ENCODE measurements at places on chromosomes 6 and 20. TPM values are rescaled to one million over a fixed set of nuclear protein-coding genes. Genes with fewer than 3 reads are reported as not detected.

ZC2HC1B gene
- total RNA-seq = not detected

GRCh38 chr6:1387876-1388629 is 1.3 kb upstream of the FOXF2 start:
- no peak for DNase-seq

DNA sequence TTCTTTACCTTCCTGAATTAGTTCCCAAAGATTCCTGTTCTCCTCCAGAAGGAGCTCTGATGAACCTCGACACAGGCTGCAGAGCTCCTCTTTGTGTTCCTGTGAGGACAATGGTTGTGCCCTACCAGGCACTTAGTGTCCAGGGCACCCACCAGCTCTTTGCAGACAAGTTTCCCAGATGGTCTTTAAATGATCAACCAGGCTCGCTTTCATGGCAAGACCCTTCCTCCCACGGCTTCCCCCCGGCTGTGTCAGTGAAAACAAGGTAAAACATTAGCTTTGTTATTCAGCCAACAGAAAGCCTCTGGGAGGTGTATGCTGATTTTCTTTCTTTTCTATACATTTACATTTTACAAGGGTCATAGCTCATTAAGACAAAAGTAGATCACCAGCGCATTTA is 32.3 kb upstream of the CNKSR3 start:
- no peak for DNase-seq

MUC21 gene
- not detected for total RNA-seq

KHDRBS2 gene
- total RNA-seq = 0.12 TPM

KIF6 gene
- 0.31 TPM for total RNA-seq

DNA sequence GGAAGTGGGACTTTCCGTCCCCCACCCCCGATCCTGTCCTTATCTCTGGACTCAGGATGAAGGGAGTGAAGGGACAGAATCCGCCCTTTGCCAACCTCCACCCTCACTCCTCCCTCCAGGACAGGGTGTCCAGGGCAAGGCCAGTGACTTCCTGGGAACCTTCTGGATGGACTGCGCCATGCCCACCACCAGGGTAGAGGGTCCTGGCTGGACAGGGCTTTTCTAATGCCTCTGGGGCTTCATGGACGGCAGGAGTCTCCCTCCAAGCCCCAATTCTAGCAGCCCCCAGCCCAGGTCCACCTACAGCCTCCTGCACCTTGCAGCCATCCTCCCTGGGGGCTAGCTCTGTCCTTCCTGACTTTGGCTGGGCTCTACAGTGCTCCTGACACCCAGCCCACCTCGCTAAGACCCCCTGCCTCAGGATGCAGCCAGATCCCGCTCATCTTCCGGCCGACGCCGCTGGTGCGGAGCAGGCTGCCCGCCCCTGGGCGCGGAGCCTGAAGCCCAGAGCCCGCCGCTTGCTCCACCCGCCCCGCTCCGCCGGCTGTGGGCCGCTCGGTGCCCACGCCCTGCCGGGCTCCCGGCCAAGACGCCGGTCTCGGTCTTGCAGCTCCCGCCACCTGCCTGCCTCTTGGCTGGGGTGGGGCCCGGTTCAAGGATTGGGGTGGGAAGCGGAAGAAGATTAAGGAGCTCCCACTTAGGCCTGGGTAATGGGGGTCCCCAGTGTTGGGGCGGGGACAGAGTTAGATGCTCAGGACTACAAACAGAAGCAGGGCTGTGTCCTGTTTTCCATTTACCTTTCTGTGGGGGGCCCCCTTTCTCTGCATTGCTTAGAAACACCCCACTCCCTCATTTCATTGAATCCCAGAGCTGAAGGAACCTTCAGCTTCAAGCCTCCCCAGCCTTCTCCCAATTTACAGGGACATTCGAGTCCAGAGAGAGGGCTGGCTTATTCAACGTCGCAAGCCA is 72.8 kb downstream of the MDGA1 start:
- DNase-seq = peak; percentile 66

- DNase-seq = no peak
These were observed 8.3 kb upstream of the MRPS18A start for GRCh38 chr6:43695967-43696291.

DNA sequence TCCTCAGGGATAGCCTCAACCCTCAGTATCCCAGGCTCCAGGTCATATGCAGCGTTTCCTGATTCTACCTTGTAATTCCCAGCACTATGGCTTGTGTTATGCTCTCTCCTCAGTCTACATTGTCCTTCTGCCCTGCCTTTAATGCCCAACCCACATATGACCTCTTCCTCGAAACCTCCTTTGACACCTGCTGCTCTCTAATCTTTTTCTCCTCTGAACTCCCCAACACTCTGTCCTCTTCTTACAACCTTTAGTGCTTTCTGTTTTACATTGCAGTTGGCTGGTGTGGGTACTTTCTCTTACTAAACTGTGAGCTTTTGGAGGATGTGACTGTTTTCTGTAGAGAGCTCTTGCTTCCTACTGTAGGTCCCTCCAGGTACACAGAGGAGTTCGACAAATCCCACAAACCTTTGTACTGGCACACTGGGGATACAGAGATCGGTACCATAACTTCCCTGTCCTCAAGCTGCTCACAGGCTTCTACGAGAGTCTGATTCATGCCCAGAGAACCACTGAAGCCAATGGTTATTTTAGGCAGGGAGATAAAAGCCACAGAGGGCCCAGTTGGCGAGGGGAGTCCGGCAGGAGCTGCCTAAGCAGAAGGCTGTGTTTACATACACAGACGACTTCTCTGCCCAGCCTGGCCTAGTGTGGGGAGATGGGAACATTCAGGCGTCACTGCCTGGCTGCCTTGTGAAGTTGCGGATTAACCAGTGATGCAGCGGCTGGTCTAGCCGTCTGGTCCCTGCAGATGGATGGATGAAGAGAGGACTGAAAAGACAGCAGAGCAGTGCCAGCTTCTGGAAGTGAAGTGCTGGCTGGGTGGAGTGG is 8.4 kb upstream of the EPB41L1 start:
- peak; percentile 62 for DNase-seq

- DNase-seq = peak; percentile 37
These were observed 113.5 kb upstream of the PHACTR1 start for GRCh38 chr6:12602951-12603672.

GRIK2 gene
- total RNA-seq = 5.0 TPM

- DNase-seq = no peak
These were observed 16.5 kb downstream of the CARMIL1 start for GRCh38 chr6:25295651-25296050.

DNA sequence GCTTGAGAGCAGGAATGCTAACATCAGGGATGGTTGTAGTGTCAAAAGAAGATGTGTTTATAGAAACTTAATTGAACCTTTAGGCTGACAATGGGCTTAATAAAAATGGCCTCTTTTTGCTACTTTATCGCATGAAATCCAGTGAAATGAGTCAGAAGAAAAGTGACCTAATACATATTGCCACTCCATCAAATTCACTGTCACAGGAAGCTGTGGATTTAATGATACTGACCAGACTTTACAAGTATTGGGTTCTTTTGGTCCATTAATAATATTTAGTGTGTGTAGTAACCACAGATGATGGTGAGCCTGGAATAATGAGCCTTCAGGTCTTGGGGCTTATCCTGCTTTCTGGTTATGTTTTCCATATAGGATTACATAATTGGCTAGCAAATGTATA is 231.8 kb upstream of the GMDS start:
- DNase-seq = no peak

C6orf132 gene
- total RNA-seq = 1.5 TPM

- no peak for DNase-seq
These were observed 48.5 kb downstream of the STK4 start for GRCh38 chr20:45014671-45015415.

DNA sequence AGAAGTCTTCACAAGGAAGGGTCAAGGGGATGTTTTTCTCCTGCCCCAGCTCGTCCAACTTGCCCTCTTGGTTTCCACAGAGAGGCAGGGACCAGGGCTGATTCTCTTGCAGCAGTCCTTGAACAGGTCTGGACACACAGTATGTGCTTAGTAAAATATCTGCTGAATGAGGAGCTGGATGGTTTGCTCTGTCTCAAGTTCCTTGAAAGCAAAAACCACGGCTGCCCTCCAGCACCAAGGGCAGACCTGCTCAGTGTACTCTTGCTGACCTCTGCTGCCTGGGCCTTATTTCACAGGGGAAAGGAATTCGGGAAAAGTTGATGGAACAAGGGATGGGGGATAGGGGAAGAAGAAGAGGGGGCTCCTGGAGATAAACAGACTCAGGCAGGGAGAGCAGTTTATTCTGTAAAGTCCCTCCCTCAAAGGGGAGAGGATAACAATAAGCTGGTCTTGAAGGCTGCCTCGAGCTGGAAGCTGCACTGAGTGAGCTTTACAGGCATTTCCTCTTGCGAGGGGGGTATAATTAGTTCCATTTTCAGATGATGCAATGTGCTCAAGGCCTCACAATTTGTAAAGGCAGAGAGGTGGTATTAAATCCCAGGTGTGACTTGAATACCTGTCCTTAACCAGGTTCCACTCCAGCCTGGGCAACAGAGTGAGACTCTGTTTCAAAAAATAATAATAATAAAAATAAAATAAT is 10.3 kb downstream of the KCNK5 start:
- DNase-seq = no peak

SLC13A3 gene
- 2.5 TPM for total RNA-seq

BPIFB2 gene
- not detected for total RNA-seq

CST9 gene
- not detected for total RNA-seq

ID4 gene
- total RNA-seq = 9.0 TPM

GRCh38 chr20:62557462-62557861 is 81.7 kb upstream of the GATA5 start:
- no peak for DNase-seq

DNA sequence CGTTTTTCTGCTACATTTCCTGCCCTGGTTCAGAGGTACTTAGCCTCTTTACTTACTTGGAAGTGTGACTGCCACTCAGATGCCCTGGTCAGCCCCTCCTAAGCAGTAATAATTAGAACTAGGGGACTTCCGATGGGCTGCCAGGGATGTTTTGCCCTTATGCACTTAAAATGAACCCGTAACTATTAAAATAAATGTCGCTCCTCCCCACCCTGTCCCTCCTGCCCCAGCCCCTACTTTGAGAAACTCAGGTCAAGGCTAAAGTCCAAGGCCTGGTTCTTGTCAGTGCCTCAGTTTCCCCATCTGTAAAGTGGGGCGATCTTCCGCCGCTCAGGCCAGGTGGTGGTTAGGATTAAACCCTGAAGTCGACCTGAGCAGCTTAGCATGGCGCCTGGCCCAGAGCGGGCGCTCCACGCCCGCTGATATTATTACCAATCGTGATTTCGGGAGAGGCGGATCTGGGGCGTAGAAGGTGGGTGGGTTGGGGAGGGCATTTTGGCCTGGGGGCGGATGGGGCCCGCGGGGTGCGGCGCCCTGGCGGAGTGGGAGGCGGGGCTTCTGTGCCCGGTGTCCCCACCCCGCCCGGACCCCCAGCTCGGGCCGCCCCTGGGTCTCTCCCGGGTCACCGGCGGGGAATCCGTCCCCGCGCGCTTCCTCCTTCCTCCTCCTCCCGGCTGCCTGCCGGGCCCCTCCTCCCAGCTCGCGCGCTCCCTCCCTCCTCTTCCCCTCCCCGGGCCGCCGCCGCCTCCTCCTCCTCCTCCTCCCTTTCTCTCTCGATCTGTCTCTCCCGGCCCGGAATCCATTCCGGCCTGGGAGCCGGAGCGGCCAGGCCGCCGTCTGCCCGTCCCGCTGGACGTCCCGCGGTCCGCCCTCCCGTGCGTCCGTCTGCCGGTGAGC is at the start of gene SRC:
TSS of gene SRC (plus strand) at position 802 of the 897 bp plus-strand sequence. CDS start 38,014 bp downstream, outside the sequence.
- peak; percentile 81 for DNase-seq

DNA sequence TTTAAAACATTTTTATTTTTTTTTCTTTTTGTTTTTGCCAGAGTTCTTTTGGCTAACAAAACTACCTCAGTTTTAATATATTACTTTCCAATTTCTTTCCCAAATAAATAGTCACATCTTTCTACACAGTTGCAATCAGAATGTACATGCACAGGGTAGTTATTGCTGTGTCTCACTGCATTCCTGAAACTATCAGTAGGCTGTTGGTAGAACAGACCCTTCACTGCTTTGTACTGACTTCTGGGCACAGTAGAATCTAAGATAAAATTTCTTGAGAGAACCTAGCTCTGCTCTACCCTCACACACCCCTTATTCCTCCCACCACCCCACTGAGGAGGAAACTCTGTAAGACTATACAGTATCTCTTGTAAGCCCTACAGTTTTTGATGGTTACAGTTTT is 19.9 kb downstream of the TPX2 start:
- no peak for DNase-seq

EYS gene
- 0.44 TPM for total RNA-seq

OSER1 gene
- total RNA-seq = 19.9 TPM

RNF146 gene
- total RNA-seq = 36.8 TPM

GRCh38 chr20:31821427-31821826 is 2.3 kb downstream of the MYLK2 start:
- no peak for DNase-seq

- no peak for DNase-seq
These were observed 10.7 kb downstream of the ETV7 start for GRCh38 chr6:36376742-36377141.

DNA sequence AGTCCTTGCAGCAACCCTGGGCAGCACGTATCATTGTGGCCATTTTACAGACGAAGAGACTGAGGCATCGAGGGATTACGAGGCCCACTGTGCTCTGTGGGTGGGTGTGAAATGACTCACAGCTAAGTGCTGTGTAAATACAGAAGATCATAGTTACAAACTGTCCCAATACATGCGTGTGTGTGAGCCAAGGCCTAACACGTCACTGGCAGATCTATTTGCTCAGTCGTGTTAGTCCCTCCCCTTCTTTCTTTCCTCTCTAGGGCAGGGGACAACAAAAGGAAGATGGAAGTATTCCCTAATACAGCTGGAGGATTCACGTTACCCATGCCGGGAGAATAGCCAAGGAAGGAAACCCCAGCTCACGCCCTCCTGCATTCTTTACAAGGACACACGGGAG is 175.9 kb downstream of the CDC5L start:
- DNase-seq = peak; percentile 52

CTCFL gene
- total RNA-seq = not detected

DNA sequence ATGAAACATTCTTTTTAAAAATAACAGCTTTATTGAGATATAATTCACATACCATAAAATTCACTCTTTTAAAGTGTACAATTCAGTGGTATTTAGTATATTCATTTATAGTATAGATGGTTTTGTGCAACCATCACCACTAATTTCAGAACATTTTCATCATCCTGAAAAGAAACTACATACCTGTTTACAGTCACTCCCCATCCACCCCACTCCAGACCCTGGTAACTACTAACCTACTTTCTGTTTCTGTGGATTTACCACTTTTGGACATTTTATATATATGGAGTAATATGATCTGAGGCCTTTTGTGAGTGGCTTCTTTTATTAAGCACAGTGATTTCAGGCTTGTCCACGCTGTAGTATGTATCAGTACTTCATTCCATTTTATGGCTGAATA is 2.5 kb upstream of the TMEM217 start:
- no peak for DNase-seq

- DNase-seq = no peak
These were observed 106.6 kb downstream of the RTN4IP1 start for GRCh38 chr6:106522562-106523250.

All from left cardiac atrium (tissue), 4 donors.